ENCODE measurements at places on chromosomes 2 and 18.

- DNase-seq = peak; percentile 41
Observed at GRCh38 chr2:238970553-238971081, 122.7 kb downstream of the TWIST2 start.

DNA sequence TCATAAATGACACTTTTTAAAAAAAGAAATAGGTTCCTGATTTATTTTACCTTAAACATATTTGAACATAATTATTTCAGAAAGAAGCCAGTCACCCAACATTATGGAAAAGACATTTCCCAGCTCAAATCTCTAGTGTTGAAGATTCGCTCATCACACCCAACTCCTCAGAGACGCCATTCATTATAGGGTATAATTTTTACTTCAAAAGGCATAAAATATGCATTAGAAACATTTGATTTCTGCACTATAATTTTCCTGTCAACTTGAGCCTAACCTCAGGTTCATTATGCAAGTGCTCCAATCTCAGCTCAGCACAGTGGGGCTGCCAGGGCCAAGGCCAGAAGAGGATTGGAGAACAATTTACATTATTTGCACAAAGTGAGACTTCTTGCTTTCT lies 58.8 kb upstream of the TTN start:
- DNase-seq = no peak

DNA sequence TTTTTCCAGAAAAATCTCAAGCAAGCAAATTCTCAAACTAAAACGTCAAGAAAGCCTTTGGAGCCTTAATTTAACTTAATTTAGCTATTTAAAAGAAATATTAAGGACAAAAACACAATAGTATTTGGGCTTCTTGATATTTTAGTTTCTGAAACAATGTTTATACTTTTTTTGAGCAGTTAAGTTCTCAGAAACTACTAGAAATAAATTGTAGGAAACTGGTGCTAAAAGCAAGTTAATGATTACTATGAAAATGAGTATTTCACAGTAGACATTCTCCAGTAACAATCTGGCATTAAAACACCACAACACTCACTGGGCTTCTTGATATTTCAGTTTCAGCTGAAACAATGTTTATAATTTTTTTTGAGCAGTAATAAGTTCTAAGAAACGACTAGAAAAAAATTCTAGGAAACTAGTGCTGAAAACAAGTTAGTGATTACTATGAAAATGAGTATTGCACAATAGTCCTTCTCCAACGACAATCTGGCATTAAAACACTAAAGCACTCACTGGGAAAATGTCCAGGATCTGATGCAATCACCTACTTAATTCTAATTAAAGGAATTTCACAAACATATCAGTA lies 45.1 kb downstream of the TRAK2 start:
- peak; percentile 70 for DNase-seq

DNA sequence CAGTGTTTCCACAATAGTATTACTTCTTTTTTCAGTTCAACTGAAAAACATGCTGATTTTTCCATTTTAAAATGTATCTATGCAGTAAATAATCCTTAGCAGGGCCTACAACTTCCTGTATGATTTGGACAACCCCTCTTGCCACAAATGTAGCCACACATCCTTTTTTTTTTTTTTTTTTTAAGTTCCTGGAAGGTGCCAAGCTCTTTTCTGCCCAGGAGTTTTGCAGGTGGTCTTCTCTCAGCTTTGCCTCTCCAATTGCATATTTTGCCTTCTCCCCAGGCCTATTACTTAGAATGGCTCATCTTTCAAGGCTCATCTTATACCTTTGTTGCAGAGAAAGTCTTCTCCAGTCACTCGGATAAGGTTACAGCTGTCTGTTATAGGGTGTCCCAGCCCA lies 11.6 kb downstream of the KLHL14 start:
- DNase-seq = no peak

- DNase-seq = no peak
Observed at GRCh38 chr2:64692401-64692800, 38.7 kb upstream of the SERTAD2 start.

DNA sequence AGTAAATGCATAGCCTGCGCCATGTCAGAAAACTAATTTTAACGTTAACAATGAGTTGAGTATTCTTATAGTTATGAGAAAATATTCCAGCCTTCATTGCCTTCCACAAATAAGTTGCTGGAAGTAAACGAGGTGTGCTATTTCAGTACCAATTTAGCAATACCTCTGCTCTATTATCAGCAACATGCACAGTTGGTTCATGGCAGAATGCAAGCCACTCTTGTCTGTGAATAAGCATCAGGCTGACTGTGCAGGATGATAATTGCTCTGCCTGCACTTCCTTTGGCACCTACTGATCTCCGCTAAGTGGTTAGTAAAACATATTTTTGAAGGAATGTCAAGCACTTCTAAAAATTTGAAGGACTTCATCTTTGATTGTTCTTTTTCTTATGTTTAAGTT lies 261.9 kb upstream of the SIX3 start:
- DNase-seq = no peak

DNA sequence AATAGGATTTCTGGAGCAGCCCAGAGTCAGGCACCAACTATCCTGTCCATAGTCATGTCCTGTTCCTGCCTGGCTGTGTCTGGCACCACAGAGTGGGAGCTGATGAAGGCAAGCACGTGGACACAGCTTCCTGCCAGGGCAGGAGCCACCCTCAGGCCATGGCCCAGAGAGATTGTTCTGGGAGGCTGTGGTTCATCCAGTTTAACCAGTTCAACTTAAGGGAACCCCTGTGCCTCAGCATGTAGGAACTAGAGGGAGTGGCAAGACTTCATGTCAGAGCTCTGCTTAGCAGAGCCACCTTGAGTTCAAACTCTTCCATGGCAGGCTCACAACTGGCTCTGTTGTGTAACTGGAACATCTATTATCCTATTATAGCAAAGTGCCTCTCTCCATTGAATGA lies 73.2 kb upstream of the NCKAP5 start:
- DNase-seq = peak; percentile 90

- no peak for DNase-seq
Observed at GRCh38 chr18:12359515-12359927, 17.5 kb downstream of the AFG3L2 start.

- no peak for DNase-seq
Observed at GRCh38 chr2:100748673-100749072, 71.3 kb upstream of the NPAS2 start.

DNA sequence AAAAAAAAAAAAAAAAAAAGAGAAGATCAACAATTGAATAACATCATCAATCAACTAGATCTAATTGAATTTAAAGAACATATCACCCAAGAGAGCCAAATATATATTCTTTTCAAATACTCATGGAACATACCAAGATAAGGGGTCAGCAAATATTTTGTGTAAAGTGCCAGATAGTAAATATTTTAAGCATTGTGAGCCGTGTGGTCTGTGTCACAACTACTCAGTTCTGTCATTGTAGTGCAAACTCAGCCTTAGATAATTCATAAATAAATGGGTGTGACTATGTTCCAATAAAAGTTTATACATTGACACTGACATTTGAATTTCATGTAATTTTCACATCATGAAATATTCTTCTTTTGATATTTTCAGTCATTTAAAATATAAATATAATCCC lies 45.9 kb downstream of the OTX1 start:
- DNase-seq = no peak

DNA sequence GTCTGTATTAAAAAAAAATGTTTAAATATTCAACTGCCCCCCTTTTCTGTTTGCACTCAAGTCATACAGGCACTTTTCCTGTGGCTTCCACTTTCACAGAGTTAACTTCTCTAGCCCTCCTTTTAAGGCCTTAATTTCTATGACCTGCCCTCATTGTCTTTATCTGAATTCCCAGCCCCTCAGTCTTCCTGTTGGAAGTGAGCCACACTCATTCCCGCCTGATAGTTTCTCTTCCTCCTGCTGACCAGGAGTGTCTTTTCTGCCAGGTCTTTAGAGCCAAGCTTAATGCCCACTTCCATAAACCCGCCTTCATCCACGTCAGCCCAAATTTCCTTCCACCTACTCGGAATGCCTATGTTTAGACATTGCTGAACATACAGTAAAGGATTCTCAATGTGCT lies 10.5 kb downstream of the COPS8 start:
- no peak for DNase-seq

Measured in M059J (cell line).